Fibroblast of skin of back (primary cell): ENCODE measurements at places on chromosomes 4 and X.

GRCh38 chrX:136646602-136647239, 1.2 kb upstream of the CD40LG start:
- no peak for DNase-seq

DNA sequence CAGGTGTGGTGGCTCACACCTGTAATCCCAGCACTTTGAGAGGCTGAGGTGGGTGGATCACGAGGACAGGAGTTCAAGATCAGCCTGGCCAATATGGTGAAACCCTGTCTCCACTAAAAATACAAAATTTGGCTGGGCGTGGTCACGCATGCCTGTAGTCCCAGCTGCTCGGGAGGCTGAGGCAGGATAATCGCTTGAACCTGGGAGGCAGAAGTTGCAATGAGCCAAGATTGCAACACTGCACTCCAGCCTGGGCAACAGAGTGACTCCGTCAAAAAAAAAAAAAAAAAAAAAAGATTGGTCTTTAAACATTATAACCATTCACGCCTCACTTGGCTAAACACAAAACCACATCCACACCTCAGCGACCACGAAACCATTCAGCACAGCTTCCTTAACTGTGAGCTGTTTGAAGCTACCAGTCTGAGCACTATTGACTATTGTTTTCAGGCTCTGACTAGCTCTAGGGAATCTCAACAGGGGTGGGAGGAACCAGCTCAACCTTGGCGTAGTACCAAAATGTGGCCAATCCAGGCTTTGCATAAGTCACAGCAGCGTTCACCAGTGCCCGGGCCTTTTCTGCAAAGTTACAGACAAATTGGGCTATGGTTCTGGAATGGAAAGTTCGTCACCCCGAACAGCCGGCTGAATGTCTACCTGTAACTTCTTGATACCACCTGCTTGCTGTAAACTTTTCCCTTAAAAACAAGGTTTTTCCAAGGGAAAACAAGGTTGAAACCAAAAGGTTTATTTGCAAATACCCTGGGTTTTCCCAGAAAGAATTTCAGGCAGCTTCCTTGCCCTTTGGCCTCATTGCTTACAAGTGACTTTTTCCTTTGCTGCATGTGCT, 73.6 kb upstream of the DHX15 start:
- DNase-seq, result peak; percentile 45

DNA sequence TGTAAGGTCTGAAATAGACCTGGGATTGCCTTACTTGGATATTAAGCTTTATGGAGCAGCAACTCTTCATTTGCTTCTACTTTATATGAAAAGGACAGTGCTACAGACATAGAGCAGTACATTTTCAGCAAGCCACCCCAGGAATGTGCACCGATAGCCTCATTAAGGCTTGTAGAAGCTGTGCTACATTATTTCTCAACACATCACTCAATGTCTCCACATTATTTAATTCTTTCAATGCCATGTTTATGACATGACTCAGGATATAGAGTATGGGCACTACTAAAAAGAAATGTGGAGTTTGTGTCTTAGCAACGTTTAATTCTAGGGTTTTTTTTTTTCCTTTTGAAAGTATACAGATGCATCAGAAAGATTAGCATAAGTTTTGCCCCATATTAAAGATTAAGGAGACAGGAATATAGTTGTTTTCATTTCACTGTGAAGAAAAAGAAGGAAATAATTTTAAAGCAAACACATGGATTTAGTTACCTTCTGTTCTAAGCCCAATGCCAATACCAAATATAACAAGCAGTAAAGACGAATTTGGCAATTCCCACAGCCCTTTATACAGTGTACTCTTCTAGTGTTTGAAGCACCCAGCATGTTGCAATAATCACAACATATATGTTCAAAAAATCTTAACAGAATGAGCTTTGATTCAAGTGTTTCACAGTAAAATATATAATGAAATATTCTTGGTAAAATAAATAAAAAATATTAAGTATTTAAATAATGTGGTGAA, 2140.1 kb upstream of the AGA start:
- DNase-seq, result peak; percentile 8

DNA sequence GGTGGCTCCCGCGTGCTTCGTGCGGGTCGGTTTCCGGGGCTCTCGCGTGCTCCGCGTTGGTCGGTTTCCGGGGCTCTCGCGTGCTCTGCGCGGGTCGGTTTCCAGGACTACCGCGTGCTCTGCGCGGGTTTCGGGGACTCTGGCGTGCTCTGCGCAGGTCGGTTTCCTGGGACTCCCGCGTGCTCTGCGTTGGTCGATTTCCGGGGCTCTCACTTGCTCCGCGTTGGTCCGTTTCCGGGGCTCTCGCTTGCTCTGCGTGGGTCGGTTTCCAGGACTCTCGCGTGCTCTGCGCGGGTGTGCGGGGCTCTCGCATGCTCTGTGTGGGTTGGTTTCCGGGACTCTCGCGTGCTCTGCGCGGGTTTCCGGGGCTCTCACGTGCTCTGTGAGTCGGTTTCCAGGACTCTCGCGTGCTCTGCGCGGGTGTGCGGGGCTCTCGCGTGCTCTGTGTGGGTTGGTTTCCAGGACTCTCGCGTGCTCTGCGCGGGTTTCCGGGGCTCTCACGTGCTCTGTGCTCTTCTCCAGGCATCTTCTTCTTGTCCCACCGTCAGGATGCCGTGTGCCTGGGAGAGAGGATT, 109.9 kb upstream of the LRPAP1 start:
- no peak for DNase-seq

- DNase-seq, result no peak
Measured at GRCh38 chrX:138866643-138867042, 155.1 kb upstream of the FGF13 start.

DNA sequence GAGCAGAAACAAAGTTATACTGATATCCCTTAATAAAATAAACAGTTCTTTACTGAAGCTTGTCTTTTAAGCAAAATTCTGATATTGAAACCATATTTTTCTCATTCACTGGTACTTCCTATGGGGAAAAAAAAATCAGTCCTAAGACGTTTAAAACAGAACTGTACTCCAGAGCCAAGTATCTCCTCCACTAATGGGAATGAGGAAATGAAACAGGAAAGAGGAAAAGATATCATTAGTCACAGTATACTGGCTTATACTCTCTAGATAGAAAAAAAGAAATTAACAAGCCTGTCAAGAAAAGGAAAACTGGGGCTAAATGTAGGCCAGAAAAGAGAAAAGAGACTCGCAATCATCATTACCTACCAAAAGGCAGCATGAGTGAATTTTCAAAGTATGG, 252.7 kb downstream of the CENPC start:
- no peak for DNase-seq

GRCh38 chr4:153909672-153910071, 120.8 kb upstream of the SFRP2 start:
- DNase-seq, result no peak

DNA sequence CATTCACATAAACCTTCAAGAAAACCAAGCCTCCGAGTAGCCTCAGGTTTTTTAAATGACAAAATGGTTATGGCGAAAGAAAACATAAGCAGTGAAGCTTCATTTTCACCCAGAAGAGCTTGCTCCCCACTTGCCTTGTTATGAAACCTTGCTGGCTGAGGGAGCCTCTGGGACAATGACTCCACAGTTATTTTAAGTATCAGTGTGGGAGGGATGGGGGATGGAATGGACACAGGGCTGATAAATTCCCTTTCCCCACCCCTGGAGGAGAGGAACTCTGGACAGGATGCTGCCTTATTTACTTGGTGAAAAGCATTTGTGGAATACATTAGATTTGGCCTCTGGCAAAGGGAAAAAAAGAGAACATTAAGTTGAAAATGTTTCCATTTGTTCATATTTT, 220.7 kb upstream of the CNKSR2 start:
- DNase-seq, result peak; percentile 49

- DNase-seq, result no peak
Measured at GRCh38 chr4:34187056-34187455, 2057.3 kb downstream of the ARAP2 start.

DNA sequence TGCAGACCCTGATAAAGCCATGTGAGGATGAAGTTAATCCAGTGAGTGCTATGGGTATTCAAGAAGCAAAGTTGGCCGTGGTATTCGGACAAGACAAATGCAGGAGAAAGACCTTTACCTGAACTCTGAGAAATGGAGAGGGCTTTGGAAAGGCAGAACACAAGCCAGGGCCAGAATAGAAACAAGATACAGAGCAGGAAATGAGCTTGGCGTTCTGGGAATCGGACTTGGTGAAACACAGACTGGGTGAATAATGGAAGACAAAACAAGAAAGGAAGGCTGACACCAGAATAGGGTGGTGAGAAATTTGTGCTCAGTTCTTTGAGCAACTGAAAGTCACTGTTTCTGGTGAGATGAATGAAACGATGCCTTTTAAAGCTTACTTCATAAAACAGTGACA, 83.3 kb downstream of the VEGFC start:
- DNase-seq, result no peak

- no peak for DNase-seq
Measured at GRCh38 chr4:109614015-109614414, 54.0 kb downstream of the MCUB start.

DNA sequence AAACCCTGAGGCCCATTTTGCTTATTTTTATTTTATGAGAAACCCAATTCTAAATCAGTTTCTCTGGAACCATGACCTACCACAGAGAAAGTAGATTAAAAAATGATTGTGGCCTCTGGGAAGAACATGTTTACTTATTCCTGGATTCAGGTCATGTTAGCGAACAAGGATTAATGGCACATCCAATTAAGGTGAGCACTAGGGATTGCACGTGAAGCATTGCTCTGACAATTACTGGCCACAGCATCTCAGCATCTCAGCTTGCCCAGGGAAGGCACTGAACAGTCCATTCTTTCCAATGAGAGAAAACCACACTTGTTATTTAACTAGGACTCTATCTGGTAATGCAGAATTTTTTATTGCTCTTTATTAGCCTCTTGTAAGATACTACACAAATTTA, 119.8 kb downstream of the ZNF330 start:
- no peak for DNase-seq

DNA sequence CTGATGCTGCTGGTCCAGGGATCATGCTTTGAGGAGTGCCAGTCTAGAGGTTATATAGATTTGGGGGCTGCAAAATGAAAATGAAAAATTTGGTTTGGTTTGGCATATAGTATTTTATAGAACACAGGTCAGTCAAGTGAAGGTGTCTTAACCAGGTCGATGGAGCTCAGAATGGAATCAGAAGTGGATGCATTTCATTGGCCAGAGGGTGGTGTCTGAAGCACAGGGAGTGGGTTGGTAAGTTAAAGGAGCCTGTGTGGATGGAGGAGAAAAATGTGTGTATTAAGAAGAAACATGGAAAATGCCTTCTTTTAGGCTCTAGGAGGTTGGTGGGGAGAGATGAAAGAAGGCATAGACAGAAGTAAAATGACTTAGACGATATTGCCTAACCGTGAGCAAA, 8.6 kb downstream of the GALNT7 start:
- DNase-seq, result no peak

GRCh38 chrX:5449323-5449722, 779.3 kb downstream of the NLGN4X start:
- DNase-seq, result no peak

DNA sequence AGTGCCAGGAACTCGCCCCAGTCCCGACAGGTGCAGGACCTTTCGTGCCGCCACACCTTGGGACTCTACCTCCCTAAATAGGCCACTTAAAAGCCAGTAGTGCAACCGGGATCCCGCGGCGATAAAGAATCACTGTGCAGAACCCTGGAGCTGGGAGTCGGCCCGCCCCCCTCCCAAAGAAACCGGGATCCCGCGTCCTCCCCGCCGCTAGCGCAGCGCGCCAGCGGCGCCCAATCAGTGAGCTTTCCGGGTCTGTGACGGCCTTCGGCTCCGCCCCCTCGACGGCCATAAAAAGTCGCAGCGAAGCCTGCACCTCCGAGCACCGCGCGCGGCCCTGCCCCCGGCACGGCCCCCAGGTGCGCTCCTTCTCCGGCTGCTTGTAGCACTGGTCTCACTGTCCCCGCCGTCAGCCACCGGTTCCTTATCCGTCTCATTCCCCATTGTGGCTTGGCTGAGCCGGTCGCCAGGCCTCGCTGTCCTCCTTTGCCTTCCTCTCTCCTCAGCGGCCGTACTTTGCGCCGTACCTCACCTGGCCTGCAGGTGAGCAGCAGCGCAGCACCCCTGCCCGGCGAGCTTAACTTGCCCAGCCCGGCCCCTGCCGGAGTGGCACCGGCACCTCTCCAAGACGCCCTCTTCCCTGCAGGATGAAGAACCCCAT, at the start of gene LRAT:
Gene LRAT (plus strand): TSS at position 318 of the 658 bp plus-strand sequence. CDS start 327 bp downstream, at position 645.
- DNase-seq, result no peak

DNA sequence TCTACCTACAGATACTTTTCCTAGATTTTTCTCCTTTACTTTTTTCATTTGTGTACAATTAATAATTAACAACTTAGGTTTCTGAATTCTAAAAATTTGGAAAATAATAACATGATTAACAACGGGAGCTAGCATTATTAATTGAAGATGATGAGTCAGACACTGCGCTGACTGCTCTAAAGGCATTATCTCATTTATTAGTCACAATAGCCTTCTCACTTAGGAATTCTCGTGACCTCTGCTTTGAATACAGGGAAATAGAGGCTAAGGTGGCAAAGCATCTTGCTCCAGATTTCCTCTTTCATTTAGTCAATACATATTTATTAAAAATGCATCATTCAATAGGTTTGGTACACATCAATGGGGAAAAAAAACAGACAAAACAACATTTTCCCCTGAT, 441.3 kb downstream of the PCDH18 start:
- no peak for DNase-seq

DNA sequence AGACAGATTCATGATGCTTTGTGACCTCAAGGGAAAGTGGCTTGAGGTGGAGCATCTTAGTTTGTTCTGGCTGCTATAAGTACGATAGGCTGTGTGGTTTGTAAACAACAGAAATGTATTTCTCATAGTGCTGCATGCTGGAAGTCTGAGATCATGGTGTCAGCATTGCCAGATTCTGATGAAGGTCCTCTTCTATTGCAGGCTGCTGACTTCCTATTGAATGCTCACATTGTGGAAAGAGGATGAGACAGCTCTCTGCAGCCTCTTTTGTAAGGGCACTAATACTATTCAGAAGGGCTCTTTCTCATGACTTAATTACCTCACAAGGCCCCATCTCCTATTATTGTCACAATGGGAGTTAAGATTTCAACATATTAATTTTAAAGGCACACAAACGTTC, 1674.0 kb upstream of the PCDH7 start:
- DNase-seq, result peak; percentile 78

DNA sequence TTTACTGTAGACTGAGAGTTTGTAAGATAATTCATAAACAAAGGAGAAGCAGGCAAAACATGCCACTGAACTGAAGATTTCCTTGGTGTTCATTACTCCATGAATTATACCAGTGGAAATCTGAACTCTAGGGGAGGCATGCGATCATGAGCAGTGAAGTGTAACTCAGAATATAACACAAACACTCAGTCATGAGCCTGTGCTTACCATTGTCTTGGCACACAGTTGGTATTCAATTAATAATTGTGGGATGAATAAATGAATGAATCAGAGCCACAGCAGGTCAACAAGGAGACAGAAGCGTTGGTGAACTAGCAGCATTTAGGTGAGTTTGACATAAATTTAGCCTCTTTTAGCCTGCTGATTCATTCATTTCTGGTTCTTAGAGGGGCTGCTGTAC, 263.5 kb upstream of the DKK2 start:
- DNase-seq, result no peak

- DNase-seq, result no peak
Measured at GRCh38 chrX:41005445-41005992, 79.7 kb upstream of the USP9X start.
